Testis (tissue), 5 donors: ENCODE measurements at places on chromosomes 3 and 15. TPM values are rescaled to one million over a fixed set of nuclear protein-coding genes. Genes with fewer than 3 reads are reported as not detected.
A peak's percentile ranks its signal among the peaks of the same experiment; 100 is the strongest.

Gene SLC22A13
- 1.1 TPM for polyA plus RNA-seq

Gene UTS2B
- polyA plus RNA-seq, result 12.3 TPM

Gene NCKIPSD
- 30.1 TPM for polyA plus RNA-seq

Gene IQCF5
- polyA plus RNA-seq, result 78.9 TPM

Gene RHCG
- polyA plus RNA-seq, result 2.0 TPM

Gene KLHL18
- polyA plus RNA-seq, result 17.6 TPM

Gene CYB561D2
- polyA plus RNA-seq, result 16.0 TPM

Gene ACKR2
- polyA plus RNA-seq, result 2.7 TPM

Gene IFT122
- 218 TPM for polyA plus RNA-seq

Gene TUSC7
- polyA plus RNA-seq, result 24.0 TPM

Gene RPL32
- 1,578 TPM for polyA plus RNA-seq

Gene A4GNT
- not detected for polyA plus RNA-seq

Gene TPRG1
- polyA plus RNA-seq, result 15.5 TPM

GRCh38 chr3:142031575-142031974 lies 117.8 kb downstream of the TFDP2 start:
- no peaks in the 10 kb centered on the region for H3K36me3 ChIP-seq
- H3K4me3 ChIP-seq, result no peak overlapping the region
- H3K27me3 ChIP-seq, result no peaks in the 10 kb centered on the region

GRCh38 chr15:70439304-70439877 lies 324.0 kb downstream of the UACA start:
- H3K4me1 ChIP-seq, result no peaks in the 10 kb centered on the region
- H3K36me3 ChIP-seq, result no peaks in the 10 kb centered on the region
- no peaks in the 10 kb centered on the region for H3K27me3 ChIP-seq
- no peak overlapping the region for H3K27ac ChIP-seq

DNA sequence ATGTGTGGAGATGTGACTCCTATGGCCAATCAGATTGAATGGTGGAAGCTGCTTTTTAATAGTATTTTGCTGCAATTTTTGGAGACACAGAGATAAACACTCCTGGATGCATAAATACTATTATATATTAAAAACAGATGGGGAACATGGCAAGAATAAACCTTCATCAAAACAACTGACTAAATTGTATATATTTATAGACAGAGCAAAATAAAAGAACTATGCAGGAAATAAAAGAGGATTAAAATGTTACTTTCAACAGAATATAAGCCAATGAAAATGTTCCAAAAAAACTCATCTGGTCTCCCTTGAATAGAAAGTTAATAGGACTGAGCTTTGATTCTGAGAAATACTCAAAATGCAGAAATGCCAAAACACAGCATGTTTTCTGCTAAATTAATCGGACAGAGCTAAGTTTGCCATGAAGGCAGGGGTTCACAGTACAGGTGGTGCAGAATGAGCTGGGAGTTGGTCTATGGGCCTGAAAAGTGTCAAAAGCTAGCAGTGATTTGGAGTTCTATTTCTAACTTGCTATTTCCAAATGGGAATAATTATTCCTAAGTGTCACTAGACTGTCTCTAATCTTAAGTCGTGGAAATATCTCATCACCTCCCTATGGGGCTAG lies 227.2 kb downstream of the CNTN3 start:
- H3K27ac ChIP-seq, result no peak overlapping the region
- no peaks in the 10 kb centered on the region for H3K27me3 ChIP-seq

GRCh38 chr15:63324770-63325169 lies 47.4 kb downstream of the APH1B start:
- H3K4me3 ChIP-seq, result no peak overlapping the region
- no peaks in the 10 kb centered on the region for H3K36me3 ChIP-seq

GRCh38 chr3:126971891-126972351 lies 11.0 kb upstream of the PLXNA1 start:
- DNase-seq, result peak; percentile 88
- H3K27me3 ChIP-seq, result no peaks in the 10 kb centered on the region
- H3K4me3 ChIP-seq, result no peak overlapping the region
- no peaks in the 10 kb centered on the region for H3K36me3 ChIP-seq
- peaks cover 17% of the 10 kb centered on the region for H3K4me1 ChIP-seq
- H3K27ac ChIP-seq, result peak overlapping the region; percentile 86

- H3K27me3 ChIP-seq, result no peaks in the 10 kb centered on the region
- H3K27ac ChIP-seq, result peak overlapping the region; percentile 94
- no peaks in the 10 kb centered on the region for H3K36me3 ChIP-seq
- DNase-seq, result peak; percentile 97
Observed at GRCh38 chr15:31365655-31366127, 39.1 kb downstream of the KLF13 start.

- no peaks in the 10 kb centered on the region for H3K4me1 ChIP-seq
- H3K36me3 ChIP-seq, result no peaks in the 10 kb centered on the region
- no peaks in the 10 kb centered on the region for H3K27me3 ChIP-seq
Observed at GRCh38 chr15:62653122-62653521, 389.4 kb upstream of the TPM1 start.

GRCh38 chr3:52128118-52128683 lies 26.0 kb downstream of the POC1A start:
- peaks cover 19% of the 10 kb centered on the region for H3K4me1 ChIP-seq
- no peak for DNase-seq
- H3K27me3 ChIP-seq, result no peaks in the 10 kb centered on the region
- no peak overlapping the region for H3K27ac ChIP-seq
- H3K36me3 ChIP-seq, result no peaks in the 10 kb centered on the region

DNA sequence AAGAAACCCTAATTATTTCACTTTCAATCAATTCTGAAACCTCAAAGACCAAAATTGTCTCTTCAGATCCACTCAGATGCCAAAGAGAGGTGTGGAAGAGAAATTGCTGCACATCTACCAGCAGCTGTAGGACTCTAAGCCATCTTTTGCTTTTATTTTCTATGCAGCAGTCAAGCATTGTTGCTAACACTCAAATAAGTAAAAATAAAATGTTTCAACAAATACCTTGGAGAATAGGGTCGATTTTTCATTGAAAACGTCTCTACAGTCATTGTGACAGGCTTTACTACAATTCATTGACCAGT lies 66.4 kb upstream of the CFAP20DC start:
- no peak overlapping the region for H3K27ac ChIP-seq
- no peak for DNase-seq
- H3K27me3 ChIP-seq, result no peaks in the 10 kb centered on the region

- H3K4me3 ChIP-seq, result no peak overlapping the region
- H3K27me3 ChIP-seq, result no peaks in the 10 kb centered on the region
- H3K27ac ChIP-seq, result no peak overlapping the region
- DNase-seq, result no peak
- H3K4me1 ChIP-seq, result peaks cover 16% of the 10 kb centered on the region
Observed at GRCh38 chr15:71145648-71146047, 30.4 kb downstream of the THSD4 start.

GRCh38 chr15:73325191-73325861 lies 43.4 kb downstream of the HCN4 start:
- no peak overlapping the region for H3K27ac ChIP-seq
- H3K4me3 ChIP-seq, result no peak overlapping the region
- peaks cover 8% of the 10 kb centered on the region for H3K4me1 ChIP-seq
- no peaks in the 10 kb centered on the region for H3K27me3 ChIP-seq
- no peaks in the 10 kb centered on the region for H3K36me3 ChIP-seq

DNA sequence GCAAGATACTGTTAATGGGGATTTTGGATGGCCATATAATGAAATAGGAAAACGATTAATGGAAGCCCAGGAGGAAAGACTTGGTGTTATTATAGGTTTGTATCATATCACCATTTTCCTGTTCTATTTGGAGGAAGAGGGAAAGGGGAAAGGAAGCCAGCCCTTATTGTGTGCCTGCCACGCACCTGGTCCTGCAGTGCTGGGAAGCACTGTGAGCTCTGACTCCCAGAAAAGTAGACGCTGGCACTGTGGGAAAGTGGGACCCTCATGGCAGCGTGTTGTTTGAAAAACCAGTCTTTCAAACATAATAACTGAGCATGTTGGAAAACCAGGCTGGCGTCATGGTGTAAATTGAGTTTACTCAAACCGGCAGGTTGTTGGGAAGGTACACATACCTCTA lies 22.0 kb downstream of the CGNL1 start:
- no peak overlapping the region for H3K27ac ChIP-seq
- no peaks in the 10 kb centered on the region for H3K36me3 ChIP-seq

GRCh38 chr3:177832880-177833279 lies 635.6 kb upstream of the TBL1XR1 start:
- DNase-seq, result no peak
- no peaks in the 10 kb centered on the region for H3K27me3 ChIP-seq
- H3K4me3 ChIP-seq, result no peak overlapping the region
- no peak overlapping the region for H3K27ac ChIP-seq
- H3K4me1 ChIP-seq, result no peaks in the 10 kb centered on the region

- no peak overlapping the region for H3K4me3 ChIP-seq
- no peaks in the 10 kb centered on the region for H3K4me1 ChIP-seq
- H3K36me3 ChIP-seq, result no peaks in the 10 kb centered on the region
- no peaks in the 10 kb centered on the region for H3K27me3 ChIP-seq
Observed at GRCh38 chr3:21331857-21332256, 419.2 kb downstream of the ZNF385D start.

GRCh38 chr15:70453238-70453637 lies 310.1 kb downstream of the UACA start:
- no peaks in the 10 kb centered on the region for H3K36me3 ChIP-seq
- DNase-seq, result no peak
- H3K27ac ChIP-seq, result no peak overlapping the region
- no peaks in the 10 kb centered on the region for H3K4me1 ChIP-seq
- H3K4me3 ChIP-seq, result no peak overlapping the region
- H3K27me3 ChIP-seq, result no peaks in the 10 kb centered on the region

DNA sequence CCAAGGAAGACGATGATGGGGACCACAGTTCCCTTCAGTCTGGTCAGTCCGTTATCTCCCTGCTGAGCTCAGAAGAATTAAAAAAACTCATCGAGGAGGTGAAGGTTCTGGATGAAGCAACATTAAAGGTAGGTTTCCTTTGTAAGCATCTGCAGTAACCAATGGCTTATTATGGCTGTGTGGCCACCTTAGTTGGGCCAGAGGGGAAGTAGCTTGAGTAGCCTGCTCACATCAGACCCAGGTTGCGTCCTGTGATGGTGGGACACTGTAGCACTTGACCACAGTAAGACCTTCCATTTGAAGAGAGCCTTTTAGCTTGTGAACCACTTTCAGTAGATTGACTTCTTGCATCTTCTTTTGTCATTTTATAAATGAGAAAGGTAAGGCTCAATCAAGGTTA lies 22.6 kb downstream of the STARD5 start:
- H3K27me3 ChIP-seq, result no peaks in the 10 kb centered on the region
- H3K36me3 ChIP-seq, result no peaks in the 10 kb centered on the region
- no peak overlapping the region for H3K27ac ChIP-seq
- H3K4me3 ChIP-seq, result no peak overlapping the region
- H3K4me1 ChIP-seq, result no peaks in the 10 kb centered on the region

DNA sequence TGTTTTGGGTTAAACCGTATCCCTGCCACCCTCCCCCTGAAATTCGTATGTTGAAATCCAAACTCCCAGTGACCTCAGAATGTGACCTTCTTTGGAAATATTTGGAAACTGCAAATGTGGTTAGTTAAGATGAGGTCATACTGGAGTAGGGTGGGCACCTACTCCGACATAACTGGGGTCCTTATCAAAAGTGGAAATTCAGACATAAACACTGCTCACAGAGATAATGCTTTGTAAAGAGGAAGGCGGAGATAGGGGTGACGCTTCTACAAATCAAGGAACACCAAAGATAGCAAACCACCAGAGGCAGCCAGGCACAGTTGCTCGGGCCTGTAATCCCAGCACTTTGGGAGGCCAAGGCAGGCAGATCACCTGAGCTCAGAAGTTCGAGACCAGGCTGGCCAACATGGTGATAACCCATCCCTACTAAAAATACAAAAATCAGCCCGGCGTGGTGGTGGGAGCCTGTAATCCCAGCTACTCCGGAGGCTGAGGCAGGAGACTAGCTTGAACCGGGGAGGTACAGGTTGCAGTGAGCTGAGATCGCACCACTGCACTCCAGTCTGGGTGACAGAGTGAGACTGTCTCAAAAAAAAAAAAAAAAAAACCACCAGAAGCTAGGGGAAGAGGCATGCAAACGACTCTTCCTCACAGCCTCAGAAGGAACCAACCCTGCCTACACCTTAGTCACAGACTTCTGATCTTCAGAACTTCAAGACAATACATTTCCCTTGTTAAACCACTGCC lies 51.1 kb upstream of the CHD2 start:
- no peak overlapping the region for H3K27ac ChIP-seq
- H3K4me1 ChIP-seq, result no peaks in the 10 kb centered on the region
- no peak overlapping the region for H3K4me3 ChIP-seq
- no peaks in the 10 kb centered on the region for H3K27me3 ChIP-seq
